ENCODE measurements at places on chromosomes 11 and 22.

DNA sequence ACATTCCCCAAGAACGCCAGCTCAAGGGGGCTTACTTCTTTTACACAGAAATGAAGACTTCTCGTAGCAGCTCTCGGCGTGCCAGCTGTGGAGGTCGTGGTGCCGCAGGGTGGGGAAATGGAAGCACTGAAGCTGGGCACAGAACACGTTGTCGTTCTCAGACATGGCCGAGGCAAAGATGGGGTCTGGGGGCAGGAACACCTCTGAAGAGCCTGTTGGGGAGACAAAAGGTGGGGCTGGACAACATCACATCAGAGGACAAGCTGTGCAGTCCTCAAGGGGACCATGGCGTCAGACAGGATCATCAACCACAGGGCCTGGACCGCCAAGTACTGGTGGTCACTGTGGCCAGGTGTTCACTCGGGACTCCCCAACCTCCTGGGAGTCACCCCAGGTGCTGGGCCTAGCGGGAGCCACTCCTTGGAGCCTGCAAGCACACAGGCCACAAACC is 65.2 kb downstream of the DGCR2 start:
- DNase-seq, result no peak

GRCh38 chr11:72075109-72075508 is 5.2 kb downstream of the NUMA1 start:
- no peak for DNase-seq

GRCh38 chr22:44436736-44437135 is 61.3 kb downstream of the RTL6 start:
- no peak for DNase-seq

- DNase-seq, result no peak
Observed at GRCh38 chr11:70547386-70547785, 149.1 kb downstream of the CTTN start.

DNA sequence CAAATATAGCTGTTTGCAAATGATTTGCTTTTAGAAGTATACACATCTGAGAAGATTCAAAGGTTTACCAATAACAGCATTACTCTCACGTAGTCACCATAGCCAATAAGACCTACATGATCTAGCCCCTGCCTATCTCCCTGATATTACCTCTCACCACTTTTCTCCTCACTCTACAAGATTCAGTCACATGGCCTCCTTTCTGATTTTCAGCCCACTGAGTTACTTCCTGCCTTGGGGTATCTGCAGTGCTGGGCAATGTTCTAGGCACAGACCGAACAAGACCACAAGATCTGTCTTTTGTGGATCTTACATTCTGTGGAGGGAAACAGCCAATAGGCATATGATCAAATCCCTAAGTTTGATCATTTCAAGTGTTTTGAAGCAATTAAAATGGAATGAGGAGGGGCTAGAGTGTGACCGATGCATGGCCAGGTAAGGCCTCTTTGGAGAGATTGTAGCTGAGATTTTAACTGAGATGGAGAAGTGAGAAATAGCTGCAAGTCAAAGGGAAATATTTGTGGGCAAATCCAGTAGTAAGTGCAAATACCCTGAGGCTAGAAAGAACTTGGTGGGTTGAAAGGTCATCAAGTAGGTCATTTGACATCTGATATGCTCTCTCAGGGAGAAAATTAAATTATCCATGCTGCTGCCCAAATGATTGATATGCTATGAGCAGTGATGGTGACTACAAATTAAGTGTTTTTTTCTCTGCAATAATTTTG is 43.1 kb downstream of the ARL14EP start:
- no peak for DNase-seq

- DNase-seq, result no peak
Observed at GRCh38 chr11:74952752-74953151, 3.7 kb downstream of the SPCS2 start.

DNA sequence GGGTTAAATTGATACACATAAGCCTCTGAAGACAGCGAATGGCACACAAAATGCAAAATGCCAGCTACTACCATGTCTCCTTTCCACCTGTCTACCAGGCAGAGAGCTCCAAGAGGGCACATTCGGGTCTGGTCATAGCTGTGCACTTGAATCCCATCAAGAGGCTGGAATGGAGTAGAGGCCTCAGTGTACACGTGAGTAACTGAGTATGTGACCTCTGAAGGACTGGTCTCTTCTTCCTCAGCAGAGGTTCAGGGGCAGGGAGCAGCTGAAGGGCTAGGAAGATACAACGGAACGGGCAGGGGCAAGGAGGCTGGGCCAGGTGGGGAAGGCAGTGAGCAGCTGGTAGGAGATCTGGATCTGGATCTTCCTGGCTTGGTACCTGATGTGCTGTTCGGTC is 56.3 kb upstream of the PHOX2A start:
- no peak for DNase-seq

- DNase-seq, result no peak
Observed at GRCh38 chr22:19791894-19792293, 31.3 kb downstream of the TBX1 start.

GRCh38 chr11:75056814-75057213 is 39.9 kb downstream of the OR2AT4 start:
- DNase-seq, result no peak

DNA sequence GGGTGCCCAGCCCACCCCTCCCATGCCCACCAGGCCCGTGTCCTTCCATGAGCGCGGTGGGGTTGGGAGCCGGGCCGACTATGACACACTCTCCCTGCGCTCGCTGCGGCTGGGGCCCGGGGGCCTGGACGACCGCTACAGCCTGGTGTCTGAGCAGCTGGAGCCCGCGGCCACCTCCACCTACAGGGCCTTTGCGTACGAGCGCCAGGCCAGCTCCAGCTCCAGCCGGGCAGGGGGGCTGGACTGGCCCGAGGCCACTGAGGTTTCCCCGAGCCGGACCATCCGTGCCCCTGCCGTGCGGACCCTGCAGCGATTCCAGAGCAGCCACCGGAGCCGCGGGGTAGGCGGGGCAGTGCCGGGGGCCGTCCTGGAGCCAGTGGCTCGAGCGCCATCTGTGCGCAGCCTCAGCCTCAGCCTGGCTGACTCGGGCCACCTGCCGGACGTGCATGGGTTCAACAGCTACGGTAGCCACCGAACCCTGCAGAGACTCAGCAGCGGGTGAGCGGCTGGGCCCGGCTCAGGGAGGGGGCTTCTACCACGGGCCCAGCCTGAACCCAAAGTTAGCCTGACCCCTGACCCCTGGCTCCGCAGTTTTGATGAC is 3.0 kb downstream of the PKP3 start:
- no peak for DNase-seq

DNA sequence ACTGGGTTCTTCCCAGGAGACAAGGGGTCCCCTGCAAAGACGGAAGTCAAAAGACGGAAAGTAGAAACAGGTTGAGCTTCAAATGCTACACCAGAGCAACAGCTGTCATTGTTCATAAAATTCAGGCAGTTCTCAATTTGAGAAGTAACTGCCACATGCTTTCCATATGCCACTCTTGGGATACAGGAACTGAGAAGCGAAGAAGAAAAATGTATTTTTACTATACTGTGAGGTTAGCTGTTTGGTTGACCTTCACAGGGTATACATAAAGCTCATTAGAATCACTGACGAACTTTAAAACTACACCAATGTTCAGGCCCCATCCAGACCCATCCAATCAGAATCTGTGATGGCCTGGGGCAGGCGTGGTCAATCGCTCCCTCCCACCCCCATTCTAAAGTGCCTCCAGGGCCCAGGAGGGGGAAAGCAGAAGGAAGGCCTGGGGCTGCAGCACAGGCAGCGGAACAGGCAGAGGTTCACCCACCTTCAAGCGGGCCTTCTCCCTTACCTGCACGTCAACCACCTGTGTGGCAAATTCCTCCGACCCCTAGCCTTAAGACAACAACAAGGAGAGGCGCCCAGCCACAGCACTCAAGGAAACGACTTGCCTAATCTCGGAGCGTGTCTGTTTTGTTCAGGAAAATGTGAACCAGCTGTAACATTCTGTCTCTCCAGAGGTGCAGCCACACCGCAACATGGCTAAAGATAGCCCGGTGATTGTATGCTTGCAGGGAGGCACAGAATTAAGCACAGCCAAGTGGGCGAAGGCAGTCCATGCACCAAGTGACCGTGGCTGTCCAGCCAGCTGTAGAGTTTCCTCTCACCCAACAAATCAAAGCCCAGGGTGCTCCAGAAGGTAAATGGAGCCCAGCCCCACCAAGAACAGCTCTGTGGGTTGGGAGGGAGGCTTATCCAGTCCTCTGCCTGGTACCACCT is 82.6 kb downstream of the MICAL3 start:
- no peak for DNase-seq

- no peak for DNase-seq
Observed at GRCh38 chr11:47264521-47264920, 5.4 kb upstream of the MADD start.

GRCh38 chr11:5857590-5857989 is at the start of gene OR52E8:
TSS of gene OR52E8 (minus strand) at chr11:5857690. CDS start at chr11:5857690, 0 bp downstream.
- no peak for DNase-seq

DNA sequence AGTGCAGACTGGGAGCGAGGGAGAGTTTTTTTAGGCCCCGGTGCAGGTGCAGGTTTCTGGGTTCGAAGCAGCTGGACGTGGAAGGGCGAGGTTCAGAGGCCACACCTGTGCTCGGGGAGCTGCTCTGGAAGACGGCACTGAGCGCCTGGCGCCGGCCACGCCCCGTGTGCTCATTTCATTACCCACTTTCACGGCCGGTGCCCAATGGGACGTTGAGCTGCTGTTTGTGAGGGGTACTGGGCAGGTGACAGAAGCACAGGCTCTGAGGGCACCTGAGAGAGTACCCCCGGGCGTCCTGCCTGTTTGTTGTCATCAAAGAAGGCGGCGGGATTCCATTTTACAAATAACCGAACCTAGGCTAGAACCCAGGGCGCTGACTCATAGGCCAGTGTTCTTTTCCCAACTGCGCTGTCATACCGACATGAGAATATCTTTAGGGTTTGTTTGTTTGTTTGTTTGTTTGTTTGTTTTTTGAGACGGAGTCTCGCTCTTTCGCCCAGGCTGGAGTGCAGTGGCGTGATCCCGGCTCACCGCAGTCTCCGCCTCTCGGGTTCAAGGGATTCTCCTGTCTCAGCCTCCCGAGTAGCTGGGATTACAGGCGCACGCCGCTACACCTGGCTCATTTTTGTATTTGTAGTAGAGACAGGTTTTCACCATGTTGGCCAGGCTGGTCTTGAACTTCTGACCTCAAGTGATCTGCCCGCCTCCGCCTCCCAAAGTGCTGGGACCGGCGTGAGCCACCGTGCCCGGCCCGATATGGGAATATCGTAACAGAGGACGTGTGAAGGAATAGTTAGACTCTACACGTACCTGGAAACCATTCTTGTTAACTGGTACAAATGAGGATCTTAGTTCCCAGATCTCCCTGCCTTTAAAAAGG is 16.6 kb upstream of the SPTBN2 start:
- DNase-seq, result peak; percentile 83

- no peak for DNase-seq
Observed at GRCh38 chr11:126352934-126353801, 2.3 kb upstream of the ST3GAL4 start.

- no peak for DNase-seq
Observed at GRCh38 chr11:60981515-60981914, 10.0 kb downstream of the CD6 start.

All from DMS79 (cell line).